Breast epithelium (tissue), 4 donors: ENCODE measurements at places on chromosomes 2 and 18. TPM values are rescaled to one million over a fixed set of nuclear protein-coding genes. Genes with fewer than 3 reads are reported as not detected.

DNA sequence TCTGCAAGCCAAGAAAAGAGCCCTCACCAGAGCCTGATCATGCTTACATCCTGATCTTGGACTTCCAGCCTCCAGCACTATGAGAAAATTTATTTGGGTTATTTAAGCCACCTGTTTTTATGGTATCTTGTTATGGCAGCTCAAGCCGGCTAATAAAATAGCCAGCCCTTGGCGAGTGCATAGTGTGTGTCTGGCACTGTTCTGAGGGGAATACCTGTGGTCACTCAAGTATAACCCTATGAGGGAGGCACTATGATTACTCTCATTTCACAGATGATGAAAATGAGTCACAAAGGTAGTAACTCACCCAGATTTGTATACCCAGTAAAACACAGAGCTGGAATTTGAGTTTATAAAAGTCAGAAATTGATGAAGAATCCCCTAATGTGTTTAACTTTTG lies 556.9 kb upstream of the SETBP1 start:
- H3K27ac ChIP-seq = no peak overlapping the region
- no peak overlapping the region for H3K4me3 ChIP-seq
- no peaks in the 10 kb centered on the region for H3K36me3 ChIP-seq
- no peaks in the 10 kb centered on the region for H3K4me1 ChIP-seq
- no peak for DNase-seq

GRCh38 chr2:98514879-98515249 lies 70.2 kb downstream of the INPP4A start:
- H3K4me3 ChIP-seq = no peak overlapping the region
- no peaks in the 10 kb centered on the region for H3K4me1 ChIP-seq
- DNase-seq = no peak
- H3K27ac ChIP-seq = no peak overlapping the region
- H3K27me3 ChIP-seq = no peaks in the 10 kb centered on the region

DNA sequence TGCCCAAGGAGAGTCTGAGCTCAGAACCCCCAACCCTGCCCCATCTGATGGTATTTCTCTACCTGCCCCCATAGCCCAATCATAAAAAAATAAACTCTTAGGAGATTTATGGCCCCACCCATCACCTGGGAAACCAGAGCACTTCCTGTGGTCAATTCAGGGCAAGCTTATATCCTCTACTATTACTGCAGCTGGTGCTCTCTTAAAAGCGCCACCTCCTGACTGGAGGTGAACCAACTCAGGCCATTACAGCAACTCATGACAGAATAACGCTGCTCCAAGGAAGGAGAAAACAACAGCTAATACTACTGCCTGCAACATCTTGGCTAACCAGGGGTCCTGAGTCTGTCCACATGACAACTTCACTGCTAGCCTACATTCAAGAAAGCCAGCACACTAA lies 195.7 kb downstream of the MTCL1 start:
- no peak overlapping the region for H3K4me3 ChIP-seq
- H3K27ac ChIP-seq = no peak overlapping the region
- H3K27me3 ChIP-seq = no peaks in the 10 kb centered on the region
- H3K4me1 ChIP-seq = no peaks in the 10 kb centered on the region
- no peaks in the 10 kb centered on the region for H3K36me3 ChIP-seq

DNA sequence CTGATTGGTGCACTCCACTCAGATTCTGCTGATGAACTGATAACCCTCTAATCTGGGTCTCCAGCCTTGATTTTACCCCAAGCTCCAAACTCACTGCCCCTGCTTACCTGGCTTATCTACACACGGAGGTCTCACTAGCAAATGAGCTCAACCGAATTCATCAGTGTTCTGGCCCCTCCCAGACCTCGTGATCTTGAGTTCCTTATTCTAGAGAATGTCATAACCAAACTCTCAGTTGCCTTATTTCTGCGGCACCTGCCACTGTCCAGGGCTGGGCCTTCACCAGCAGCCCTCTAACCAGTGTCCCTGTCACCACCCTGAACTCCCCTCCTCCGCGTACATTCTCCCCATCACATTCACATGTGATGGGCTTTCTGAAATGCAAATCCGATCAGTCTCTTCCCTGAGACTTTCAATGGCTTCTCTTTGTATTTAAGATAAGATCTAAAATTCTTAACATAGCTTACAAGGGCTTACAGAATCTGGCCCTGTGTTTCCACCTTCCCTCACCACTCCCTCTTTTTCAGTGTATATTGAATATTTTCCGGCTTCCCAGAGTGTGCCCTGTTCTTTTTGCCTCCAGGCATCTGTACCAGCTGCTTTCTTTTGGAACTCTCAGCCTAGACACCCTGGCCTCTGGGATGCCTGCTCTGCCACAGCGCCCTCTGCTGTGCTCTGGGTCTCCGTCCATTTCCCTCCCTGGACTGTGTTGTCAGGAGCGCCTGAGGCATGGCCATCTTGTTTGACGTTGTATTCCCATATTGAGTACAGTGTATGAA lies 31.1 kb downstream of the NAB1 start:
- H3K4me3 ChIP-seq = no peak overlapping the region
- peak; percentile 59 for DNase-seq
- no peaks in the 10 kb centered on the region for H3K27me3 ChIP-seq
- no peaks in the 10 kb centered on the region for H3K4me1 ChIP-seq

DNA sequence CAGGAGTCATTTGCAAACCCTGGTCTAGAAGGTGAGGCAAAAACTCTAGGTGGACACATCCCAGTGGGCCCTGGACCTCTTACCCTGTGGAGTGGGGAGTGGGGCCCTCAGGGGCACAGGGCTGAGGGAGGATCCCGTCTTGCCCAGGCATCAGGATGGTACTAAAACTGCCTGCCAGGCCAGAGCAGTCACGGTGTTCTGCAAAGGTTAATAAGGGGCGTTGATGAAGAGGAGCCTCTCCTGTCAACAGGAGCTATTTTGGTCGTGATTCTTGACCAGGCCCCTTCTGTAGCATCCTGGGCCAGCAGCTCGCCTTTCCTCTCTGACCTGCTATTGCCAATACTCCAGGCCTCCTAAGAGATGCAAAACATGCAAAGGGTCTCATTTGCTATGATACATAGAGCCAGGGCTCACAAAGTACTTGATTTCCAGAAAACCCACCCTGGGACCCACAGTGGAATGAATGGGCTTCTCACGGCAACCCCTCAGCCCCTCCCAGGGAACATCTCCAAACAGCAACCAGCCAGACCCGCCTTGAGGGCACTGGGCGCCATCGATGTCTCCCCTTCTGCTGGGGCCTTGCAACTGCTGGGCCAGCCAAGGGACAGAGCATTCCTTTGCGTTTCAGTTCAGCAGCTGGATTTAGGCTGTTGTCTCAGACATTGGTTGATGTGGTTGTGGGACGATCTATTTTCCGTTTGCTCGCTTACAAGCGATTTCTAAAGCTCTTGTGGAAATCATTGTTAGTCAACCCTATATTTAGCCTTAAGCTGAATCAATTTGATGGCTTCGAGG lies 111.1 kb downstream of the PDCL3 start:
- no peak overlapping the region for H3K27ac ChIP-seq
- no peaks in the 10 kb centered on the region for H3K4me1 ChIP-seq
- H3K4me3 ChIP-seq = no peak overlapping the region
- H3K36me3 ChIP-seq = no peaks in the 10 kb centered on the region

DNA sequence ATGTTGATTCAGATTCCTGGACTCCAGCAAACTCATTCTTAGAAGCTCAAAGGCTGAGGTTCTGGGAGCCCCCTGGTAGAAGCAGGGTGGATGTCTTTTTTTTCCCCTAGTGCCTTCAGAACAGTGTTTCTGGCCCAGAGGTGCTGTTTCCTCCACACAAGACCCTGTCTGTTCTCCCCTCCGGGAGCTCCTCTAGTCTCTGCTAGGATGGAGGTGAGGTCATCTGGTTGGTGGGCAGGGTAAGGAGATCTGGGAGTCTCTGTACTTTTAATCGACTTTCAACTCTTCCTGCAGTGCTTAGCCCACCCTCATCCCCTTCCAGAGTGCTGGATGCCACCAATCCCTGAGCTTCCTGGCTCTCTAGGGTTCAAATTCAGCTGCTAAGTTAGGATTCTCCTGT lies 192.0 kb downstream of the SH3BP4 start:
- no peak overlapping the region for H3K27ac ChIP-seq
- no peaks in the 10 kb centered on the region for H3K27me3 ChIP-seq
- no peak for DNase-seq
- no peaks in the 10 kb centered on the region for H3K36me3 ChIP-seq
- peaks cover 1% of the 10 kb centered on the region for H3K4me1 ChIP-seq

DNA sequence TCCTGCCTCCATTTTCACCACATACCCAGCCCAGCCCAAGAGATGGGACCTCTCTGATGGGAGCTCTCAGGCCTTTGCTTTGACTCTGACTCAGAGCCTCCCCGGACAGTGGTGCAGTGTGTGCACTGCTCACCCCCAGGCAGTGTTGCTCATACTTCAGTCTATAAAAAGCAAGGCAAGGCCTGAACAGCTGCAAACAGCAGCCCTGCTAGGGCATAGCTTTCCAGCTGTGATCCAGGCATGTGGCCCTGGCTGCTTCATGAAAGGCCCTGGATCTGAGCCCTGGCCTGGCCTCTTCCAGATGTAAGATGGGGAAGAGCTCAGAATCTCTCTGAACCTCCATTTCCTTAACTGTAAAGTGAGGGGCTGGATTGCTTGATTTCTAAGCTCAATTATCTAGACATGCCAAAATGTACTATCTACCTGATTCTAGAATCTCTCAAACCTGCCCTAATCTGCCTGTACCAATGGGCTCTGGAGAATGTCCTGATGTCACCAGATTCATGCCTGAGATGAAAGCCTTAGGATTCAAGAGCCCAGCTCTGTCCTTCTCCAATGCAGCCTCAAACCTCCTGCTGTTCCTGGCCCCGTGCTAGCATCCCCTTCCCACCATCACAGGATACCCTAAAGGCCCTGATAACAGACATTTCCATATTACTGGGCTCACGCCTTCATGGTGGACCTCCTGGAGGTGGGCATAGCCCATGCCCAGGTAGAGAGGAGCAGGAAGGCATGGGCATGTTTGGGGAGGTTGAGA lies 206.9 kb downstream of the ARL4C start:
- H3K36me3 ChIP-seq = no peaks in the 10 kb centered on the region
- no peak for DNase-seq
- H3K4me3 ChIP-seq = no peak overlapping the region

DNA sequence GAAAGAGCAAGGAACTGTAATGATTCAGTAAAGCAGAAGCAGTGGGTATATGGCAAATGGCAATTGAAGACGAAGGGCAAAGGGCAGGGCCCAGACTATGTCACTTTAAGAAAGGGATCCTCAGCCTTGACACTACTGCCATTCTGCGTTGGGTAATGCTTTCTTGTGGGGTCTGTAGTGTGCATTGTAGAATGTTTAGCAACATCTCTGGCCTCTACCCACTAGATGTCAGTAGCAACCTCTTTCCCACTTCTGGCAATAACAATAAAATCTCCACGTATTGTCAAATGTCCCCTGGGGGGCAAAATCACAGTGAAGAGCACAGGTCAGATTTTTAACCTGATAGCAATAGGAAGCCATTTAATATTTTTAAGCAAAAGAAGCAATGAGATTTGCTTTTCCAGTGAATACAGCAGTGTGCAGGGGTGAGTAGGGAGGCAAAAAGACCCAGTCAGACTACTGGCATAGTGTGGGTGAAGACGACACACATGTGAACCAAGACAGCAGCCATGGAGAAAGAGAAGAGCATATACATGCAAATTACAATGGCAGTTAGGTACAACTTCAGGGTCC lies 209.5 kb downstream of the DYM start:
- DNase-seq = no peak
- H3K27ac ChIP-seq = no peak overlapping the region
- H3K36me3 ChIP-seq = no peaks in the 10 kb centered on the region
- no peak overlapping the region for H3K4me3 ChIP-seq

GRCh38 chr2:223956300-223956699 lies 963 bp upstream of the MRPL44 start:
- peak overlapping the region; percentile 77 for H3K27ac ChIP-seq
- no peak overlapping the region for H3K4me3 ChIP-seq
- no peak for DNase-seq
- H3K36me3 ChIP-seq = no peaks in the 10 kb centered on the region

The SFXN5 gene
- total RNA-seq = 6.7 TPM

The SF3B1 gene
- 415 TPM for total RNA-seq

The SERPINB13 gene
- total RNA-seq = not detected

The MALL gene
- total RNA-seq = 6.2 TPM
